ENCODE measurements at places on chromosomes 2 and 18.

- no peak for DNase-seq
These were observed 56.8 kb downstream of the SLC4A10 start for GRCh38 chr2:161681046-161681445.

DNA sequence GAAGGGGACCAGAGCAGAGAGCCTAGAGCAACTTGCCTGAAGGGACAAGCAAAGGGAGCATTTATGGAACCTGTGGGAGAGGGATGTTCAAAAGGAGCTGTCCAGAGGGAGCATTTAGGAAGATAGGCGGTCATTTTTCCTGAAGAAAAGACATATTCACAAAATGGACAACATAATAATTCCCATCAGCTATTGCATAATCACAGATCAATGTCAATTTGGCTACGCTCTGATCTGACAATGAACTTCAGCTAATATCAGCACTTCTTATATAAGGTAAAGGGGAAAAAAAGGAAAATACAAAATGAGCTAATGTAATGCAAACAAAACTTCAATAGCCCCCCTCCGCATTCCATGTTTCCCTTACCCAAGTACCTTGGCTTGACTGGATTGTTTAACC is 291.1 kb upstream of the CDH7 start:
- DNase-seq: no peak

DNA sequence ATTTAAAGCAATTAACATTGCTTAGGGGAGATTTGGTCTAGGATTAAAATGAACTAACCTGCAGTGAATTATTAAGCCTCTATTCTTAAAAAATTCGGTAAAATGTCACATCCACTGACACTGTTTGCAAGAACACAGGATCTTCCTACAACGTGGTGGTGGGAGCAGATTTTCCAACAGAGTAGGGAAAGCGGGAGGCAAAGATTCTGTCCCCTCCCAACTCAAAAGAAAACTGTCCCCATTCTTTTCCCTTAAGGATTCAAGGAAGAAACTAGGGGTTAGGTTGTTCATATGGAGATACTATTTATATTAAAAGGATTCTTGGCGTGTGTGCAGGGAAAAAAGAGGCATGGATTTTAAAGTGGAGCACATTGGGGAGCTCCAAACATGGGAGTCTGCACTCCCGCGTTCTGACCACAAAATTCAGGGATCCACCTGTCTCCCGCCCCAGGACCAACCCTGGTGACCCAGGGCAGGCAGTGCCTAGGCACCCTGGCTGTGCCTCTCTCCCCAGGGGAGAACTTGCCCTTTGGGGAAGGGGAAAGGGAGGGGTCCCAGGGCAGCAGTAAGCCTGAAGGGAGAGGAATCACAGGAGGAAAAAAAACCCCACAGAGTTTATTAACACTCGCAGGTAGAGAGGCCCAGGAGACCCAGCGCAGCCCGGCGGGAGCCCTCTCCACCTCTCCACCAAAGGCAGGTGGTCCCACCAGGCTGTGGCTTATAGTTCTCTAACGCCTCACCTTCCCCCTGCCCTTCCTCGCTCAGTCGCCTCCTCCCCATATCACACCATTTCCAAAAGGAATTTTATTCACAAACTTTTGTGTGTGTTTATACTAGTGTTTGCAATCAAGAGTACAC is 2.3 kb downstream of the PTGR3 start:
- DNase-seq: no peak

DNA sequence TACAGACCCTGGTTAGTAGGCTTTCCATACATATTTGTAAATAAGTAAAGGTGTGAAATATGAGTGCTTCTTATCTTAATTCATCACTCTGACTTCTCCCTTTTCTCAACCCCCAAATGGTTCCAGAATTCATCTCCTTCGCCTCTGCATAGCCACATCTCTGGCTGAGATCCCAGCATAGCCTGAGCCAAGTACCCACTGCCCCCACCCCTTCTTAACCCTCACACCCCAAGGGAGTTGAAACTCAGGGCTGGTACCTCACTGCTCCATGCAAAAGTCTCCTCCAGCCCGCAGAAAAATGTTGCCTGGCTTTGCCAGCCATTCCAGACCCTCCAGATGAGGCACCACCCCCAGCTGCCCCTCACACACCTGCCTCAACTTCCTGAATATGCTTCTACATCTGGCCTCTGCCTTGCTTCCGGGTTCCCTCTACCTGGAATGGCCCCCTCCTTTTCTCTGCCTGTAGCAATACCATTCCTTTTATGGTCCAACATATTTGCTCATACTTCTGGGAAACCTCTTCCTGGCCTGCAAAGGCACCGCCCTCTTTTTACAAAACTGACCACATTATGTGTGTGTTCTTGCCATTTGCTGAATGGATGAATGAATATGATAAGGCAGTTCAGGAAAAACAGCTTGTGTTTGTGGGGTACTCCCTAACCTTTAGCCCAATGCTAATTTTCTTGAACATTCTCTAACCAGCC is 112.8 kb downstream of the CELF4 start:
- no peak for DNase-seq

DNA sequence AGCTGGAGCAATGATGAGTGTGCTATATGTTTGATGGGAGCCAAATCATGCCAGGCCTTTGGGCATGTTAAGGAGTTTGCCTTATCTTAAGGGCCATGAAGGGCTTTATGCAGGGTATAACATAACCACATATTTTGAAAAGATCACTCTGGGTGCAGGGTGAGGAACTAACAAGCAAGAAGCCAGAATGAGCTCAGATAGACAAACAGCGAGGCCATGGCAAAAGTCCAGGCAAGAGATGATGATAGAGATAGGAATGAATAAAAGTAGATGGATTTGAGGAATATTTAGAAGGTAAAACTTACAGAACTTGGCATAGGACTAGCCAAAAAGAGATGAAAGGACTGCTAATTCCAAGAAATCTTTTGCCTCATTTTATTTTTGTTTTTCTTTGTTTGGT is 6.7 kb downstream of the GALNT3 start:
- DNase-seq: no peak

- no peak for DNase-seq
These were observed 46.2 kb downstream of the HPCAL1 start for GRCh38 chr2:10348891-10349290.

DNA sequence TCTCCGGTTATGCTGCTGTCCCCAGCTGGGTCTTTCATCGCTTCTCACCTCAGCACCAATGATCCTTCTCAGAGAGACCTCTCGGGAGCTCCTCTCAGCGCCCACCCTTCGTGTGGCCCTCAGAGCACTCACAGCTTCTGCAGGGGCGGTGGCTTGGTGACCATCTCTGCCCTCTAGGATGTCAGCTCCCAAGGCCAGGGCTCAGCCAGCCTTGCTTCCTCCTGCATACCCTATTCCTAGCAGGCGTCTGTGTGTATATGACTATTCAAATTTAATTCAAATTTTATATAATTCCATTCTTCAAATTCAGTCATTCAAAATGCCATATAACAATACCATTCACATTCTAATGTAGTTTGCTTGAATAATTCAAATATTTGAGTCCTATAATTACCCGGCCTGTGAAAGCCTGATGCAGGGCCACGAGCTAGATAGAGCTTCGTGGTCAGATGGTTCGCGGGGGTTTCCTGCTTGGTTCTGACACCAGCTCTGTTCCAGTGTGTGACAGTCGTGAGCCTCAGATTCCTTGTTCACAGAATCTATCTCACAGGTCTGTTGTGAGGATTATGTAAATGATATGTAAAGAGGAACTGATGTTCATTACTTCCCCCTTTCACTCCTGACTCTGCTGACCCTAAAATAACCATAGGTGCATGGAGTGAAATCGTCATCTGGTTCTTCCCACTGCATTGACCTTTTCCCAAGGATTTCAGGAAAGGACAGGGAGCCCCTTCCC is 94.0 kb upstream of the CNGA3 start:
- DNase-seq: no peak

DNA sequence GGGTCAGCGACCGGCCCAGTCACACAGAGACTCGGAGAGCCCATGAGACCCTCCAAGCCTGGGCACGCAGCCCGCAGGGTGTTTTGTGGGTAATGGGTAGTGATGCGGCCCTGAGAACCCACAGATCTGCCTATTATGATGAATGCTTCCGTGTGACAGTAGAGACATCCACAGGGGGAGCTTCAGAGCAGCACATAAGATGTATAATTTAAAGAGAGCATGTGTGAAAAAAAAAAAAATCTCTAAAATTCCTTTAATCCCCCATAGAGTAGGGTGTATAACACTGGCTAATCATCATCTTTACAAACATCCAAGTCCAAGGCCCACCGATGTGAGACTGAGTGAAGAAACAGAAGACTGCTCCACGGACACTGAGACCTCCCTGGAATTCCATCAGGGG is 34.6 kb downstream of the BIN1 start:
- DNase-seq: no peak

- DNase-seq: no peak
These were observed 10.0 kb downstream of the WIPF1 start for GRCh38 chr2:174587579-174587978.

DNA sequence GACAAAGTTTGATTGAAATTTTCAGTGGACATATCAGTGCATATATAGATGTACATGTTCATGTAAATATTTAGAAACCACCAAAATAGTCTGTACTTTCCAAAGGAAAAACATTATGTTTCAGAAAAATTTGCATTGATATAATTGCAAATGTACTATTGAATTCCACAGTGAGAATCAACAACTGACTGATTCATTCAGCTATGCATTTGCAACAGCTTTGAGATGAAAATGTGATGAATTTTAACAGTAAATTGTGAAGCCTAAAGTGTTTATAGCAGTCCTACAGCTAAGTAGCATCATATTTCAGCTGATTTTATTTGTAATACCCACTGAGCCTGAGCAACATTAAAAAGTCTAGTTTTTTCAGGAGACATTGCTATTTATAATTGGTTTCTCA is 1647.4 kb upstream of the DDX18 start:
- DNase-seq: no peak

DNA sequence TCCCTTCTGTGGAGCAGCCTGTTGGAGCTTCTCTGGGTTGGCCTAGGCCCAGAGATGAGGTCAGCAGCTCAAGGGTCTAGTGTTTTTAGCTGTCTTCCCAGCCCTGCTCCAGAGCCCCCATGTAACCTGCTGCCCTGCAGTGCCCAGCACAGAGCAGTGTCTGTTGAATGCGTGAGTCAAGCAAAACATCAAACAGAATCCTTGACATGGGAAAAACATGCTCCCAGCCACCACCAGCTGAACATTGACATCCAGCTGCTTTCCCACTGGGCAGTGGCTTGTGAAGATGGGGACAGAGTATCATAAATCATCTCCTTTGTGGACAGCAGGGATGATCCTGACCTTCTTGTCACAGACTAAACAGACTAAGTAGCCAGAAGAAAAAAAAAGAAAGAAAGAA is 22.6 kb downstream of the IMPA2 start:
- DNase-seq: no peak

DNA sequence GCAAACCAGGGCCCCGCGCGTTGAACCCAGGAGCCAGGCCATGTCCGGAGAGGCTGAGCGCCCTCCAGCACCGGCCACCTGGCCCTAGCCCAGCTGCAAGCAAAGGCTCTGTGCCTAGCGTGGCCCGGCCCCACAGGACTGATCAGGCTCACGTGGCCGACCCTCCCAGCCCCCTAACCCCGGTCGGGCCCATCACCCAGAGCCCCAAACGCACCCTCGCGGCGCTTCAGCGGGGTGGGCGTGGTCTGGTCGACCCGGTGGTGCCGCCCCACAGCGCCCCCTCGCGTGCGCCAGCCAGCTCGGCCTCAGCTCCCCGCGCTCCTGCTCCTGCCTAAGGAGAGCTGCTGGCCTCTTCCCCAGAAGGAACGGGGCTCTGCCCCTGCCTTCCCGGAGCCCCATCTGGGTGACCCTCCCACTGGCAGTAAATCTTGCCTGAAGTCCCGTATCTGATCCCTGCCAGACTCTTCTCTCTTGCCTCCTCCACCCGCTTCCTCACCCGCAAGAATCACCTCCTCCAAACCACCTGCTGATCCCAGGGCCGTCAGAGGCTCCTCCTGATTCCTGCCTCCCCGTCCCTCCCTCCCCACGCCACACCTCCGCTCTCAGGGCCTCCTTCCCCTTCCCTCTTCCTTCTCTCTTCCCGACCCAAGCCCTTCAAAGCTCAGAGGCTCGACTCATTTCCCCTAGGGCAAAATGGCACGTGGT is 12.3 kb upstream of the TEX51 start:
- no peak for DNase-seq

GRCh38 chr2:212484563-212485080 is 54.0 kb downstream of the ERBB4 start:
- DNase-seq: no peak

GRCh38 chr18:6221602-6222014 is 193.1 kb downstream of the L3MBTL4 start:
- no peak for DNase-seq

DNA sequence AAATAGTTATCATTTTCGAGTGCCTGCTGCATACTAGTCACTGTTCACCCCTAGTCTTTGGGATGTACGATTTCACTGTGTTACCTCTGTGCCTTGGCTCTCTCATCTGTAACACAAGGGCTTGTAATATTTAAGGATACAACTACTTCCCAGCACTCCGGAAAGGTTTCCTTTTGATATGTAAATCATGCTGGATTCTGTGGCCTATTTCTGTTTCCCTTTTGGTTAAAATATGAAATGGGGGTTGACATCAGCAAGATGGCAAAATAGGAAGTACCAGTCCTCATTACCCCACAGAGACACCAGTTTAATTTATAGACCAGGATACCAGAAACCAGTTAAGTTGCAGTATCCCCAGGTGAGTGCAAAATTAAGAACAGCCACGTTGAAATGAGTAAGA is 23.5 kb downstream of the PSMG2 start:
- no peak for DNase-seq

DNA sequence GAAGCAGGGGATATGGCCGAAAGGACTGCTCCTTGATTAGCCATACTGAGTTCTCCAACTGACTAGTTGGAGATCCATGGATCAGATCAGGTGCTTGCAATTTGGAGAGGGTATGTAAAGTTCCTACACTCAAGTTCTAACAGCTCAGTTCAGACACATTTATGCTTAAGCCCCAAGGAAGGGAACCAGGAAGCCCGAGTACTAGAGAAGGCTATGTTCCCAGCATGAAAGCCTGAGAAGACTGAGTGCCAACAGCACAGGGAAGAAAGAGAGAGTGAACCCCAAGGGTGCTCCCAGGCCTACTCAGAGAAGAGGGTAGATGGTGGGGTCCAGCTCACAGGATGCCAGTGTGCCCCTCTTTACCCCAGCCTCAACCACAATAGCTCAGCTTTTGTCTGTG is 16.1 kb upstream of the SPTBN1 start:
- no peak for DNase-seq

GRCh38 chr18:598124-598589 is 1.4 kb downstream of the CLUL1 start:
- no peak for DNase-seq
